Sigmoid colon (tissue), 7 donors: ENCODE measurements at places on chromosomes 6 and 20.

GRCh38 chr6:113620386-113620785 lies 236.8 kb upstream of the MARCKS start:
- H3K4me1 ChIP-seq = no peaks in the 10 kb centered on the region
- no peak overlapping the region for H3K27ac ChIP-seq
- H3K36me3 ChIP-seq = no peaks in the 10 kb centered on the region
- H3K4me3 ChIP-seq = no peak overlapping the region
- DNase-seq = no peak

- H3K4me3 ChIP-seq = no peak overlapping the region
- H3K27ac ChIP-seq = no peak overlapping the region
- no peak for DNase-seq
- no peaks in the 10 kb centered on the region for H3K4me1 ChIP-seq
- H3K36me3 ChIP-seq = no peaks in the 10 kb centered on the region
Observed at GRCh38 chr20:35611482-35611881, 4.1 kb upstream of the SPAG4 start.

GRCh38 chr6:159110748-159111147 lies 58.5 kb upstream of the FNDC1 start:
- no peaks in the 10 kb centered on the region for H3K36me3 ChIP-seq
- H3K27me3 ChIP-seq = no peaks in the 10 kb centered on the region
- no peak overlapping the region for H3K27ac ChIP-seq
- H3K4me1 ChIP-seq = no peaks in the 10 kb centered on the region
- DNase-seq = no peak

DNA sequence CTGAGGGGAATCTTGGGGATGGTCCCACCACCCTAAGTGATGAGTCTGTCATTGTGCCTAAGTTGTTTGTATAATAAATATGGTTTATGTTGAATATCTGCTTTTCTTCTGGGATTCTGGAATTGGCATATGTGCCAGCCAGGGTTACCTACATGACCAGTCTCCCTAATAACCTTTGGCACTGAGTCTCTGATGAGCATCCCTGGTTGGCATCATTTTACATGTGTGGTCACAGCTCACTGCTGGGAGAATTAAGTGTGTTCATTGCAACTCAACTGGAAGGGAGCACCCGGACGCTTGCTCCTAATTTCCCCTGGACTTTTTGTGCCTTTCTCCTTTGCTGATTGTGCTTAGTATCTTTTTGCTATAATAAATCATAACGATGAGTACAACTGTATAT lies 8.1 kb downstream of the SMAP1 start:
- no peak overlapping the region for H3K4me3 ChIP-seq
- H3K4me1 ChIP-seq = no peaks in the 10 kb centered on the region
- no peak for DNase-seq
- H3K36me3 ChIP-seq = no peaks in the 10 kb centered on the region
- H3K27me3 ChIP-seq = no peaks in the 10 kb centered on the region
